Endothelial cell of umbilical vein (primary cell): ENCODE measurements at places on chromosomes 6 and 20. TPM values are rescaled to one million over a fixed set of nuclear protein-coding genes. Genes with fewer than 3 reads are reported as not detected.

Gene MUC22
- not detected in 2 replicates for total RNA-seq

Gene C6orf52
- total RNA-seq = not detected in 2 replicates

Gene PPP1R3D
- 4.9 and 5.2 TPM in 2 replicates for total RNA-seq

Gene CTCFL
- total RNA-seq = not detected in 2 replicates

Gene IPCEF1
- total RNA-seq = 0.51 and 0.99 TPM in 2 replicates

Gene ZNF831
- not detected in 2 replicates for total RNA-seq

Gene VNN1
- not detected in 2 replicates for total RNA-seq

- peak; percentile 84 for DNase-seq
Observed at GRCh38 chr20:10376270-10377075, 57.5 kb downstream of the MKKS start.

- no peak for DNase-seq
Observed at GRCh38 chr6:96016334-96017069, 728 bp downstream of the FUT9 start.

- no peak for DNase-seq
Observed at GRCh38 chr20:47127999-47128398, 228.5 kb downstream of the ZMYND8 start.

- peak; percentile 92 for DNase-seq
Observed at GRCh38 chr6:21022343-21023107, 488.3 kb downstream of the CDKAL1 start.

GRCh38 chr6:6722195-6722594 is 133.7 kb downstream of the LY86 start:
- DNase-seq = no peak

GRCh38 chr6:138115877-138116660 is 8.8 kb upstream of the PERP start:
- DNase-seq = peak; percentile 71

DNA sequence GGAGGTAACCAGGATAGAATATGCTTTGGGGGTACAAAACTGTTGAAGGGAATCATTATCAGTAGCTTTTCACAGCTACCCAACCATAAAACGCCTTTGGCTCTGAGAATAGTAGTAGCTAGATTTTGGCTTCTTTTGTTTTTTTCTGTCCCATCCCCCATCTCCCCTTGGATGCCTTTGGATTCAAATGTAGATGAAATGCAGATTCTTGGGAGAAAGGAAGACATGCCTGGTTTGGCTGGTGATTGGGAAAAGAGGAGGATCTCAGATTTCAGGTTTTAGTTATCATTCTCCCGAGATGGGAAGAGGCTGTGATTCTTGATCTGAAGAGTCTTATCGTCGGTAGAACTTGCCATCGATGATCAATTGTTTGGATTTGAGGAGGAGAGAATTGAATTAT is 3.5 kb upstream of the CDYL start:
- no peak for DNase-seq

DNA sequence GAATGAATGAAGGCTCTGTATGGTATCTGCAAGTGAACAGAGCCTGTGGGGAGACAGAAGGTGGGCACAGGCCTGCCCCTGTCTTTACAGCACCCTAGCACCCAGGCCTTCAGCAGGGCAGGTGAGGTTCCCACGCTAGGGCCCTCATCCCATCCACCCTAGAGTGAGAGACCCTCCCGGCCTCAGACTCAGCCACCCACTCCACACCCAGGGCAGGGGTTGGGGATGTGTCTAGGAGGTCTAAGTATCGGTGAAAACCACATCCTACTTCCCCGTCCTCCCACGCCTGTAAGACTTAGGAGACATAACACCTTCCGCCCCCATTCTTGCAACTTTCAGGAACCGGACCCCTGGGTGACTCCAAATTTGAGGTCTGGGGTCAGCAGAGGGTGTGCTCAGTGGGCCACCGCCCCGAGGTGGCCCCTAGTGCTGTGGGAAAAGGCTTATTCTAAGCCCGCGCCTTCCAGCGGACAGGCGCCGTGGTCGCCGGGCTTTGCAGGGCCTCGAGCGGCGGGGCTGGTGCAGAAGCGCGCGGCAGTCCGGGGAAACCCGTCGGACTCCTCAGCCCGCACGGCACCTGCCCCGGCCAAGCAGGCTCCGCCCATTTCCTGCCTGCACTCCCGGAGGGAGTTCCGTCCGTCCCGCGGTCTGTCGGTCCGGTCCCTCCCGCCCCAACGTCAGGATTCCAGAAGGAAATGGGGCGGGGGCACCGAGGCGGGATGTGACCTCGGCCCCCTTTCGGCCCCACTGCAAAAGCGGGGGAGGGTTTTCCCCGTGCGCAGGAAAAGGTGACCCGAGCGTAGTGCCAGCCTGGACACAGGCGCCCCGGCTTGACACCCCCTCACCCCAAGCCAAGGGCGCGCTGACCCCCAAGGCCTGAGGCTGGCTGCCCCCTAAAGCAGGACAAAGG is 868 bp downstream of the SAMD10 start:
- peak; percentile 30 for DNase-seq

DNA sequence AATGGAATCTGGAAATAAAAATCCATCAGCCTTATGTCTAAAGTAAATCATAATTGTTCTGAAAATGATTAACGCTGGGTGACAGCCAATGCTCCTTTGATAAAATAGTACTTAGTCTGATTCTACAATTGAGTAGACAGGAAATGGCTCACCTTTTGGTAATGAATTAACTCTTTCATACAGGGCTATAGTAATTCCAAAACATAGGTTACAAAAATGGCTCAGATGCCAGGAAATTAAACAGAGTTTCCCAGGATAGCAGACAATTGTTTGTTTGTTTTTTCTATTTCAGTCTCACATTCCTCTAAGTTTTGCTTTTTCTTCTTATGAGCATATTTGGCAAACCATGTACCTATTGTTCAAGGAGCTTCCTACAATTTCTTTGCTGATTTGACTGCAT is 257.2 kb upstream of the EPHA7 start:
- DNase-seq = peak; percentile 37

DNA sequence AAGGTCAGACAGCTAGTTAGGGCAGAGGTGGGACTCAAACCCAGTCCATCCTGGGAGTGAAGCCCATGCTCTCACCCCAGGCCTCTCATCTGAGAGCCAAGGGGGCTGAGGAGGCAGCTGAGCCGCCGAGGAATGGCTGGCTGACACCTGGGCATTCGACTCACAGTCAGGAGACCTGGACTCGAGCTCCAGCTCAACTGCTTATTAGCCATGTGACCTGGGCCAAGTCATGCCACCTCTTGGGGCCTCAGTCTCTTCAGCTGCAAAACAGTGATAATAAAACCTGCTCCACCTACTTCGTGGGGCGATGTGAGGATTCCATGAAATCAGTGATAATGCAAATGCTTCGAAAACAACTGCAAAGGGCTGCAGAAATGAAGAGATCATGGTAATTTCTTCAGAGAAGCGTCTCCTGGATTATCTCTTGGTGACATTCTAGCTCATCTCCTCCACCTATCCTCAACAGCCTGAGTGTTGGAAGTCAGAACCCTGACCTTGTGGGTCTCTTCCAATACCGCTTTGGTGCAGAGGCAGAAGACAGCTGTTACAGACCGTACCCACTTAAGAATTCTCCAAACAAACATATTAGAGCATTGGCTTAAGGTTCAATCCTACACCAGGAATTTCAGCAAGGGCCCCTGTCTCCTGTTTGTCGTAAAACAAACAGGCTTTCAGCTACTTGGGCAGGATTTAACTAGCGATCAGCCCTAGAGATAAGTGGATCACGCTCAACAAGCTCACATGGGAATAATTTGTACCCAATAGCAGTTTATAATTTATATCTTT is 60.0 kb upstream of the PIM1 start:
- no peak for DNase-seq

GRCh38 chr6:100267721-100268123 is 197.0 kb downstream of the SIM1 start:
- DNase-seq = peak; percentile 32

DNA sequence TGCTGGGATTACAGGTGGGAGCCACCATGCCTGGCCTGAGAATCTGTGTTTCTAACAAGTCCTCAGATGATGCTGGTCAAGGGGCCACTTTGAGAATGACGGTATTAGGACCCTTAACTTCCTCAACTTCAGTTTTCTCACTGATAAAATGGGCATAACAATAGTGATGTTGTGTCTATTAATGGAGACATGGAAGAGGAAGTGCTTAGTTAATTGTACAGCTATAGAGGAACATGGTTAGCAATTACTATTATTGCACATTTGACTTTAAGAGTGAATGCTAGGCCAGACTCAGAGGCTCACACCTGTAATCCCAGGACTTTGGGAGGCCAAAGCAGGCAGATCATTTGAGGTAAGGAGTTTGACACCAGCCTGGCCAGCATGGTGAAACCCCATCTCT is 12.7 kb downstream of the DPPA5 start:
- no peak for DNase-seq

GRCh38 chr20:33840160-33840559 is 29.0 kb downstream of the CHMP4B start:
- DNase-seq = no peak

- DNase-seq = no peak
Observed at GRCh38 chr6:48184648-48185047, 73.7 kb upstream of the PTCHD4 start.

DNA sequence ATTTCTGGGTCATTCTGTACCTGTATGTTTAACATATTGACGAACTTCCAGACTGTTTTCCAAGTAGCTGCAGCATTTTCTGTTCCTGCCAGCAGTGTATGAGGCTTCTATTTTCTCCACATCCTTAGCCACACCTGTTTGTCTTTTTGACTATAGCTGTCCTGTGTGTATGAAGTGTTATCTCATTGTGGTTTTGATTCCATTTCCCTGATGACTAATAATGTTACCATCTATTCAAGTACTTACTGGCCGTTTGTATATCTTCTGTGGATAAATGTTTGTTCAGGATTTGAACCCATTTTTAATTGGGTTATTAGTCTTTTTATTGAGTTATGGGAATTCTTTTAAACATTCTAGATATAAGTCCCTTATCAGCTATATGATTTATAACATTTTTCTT is 95.2 kb downstream of the JAG1 start:
- DNase-seq = peak; percentile 55

- peak; percentile 26 for DNase-seq
Observed at GRCh38 chr20:4601630-4602296, 119.9 kb upstream of the PRND start.

DNA sequence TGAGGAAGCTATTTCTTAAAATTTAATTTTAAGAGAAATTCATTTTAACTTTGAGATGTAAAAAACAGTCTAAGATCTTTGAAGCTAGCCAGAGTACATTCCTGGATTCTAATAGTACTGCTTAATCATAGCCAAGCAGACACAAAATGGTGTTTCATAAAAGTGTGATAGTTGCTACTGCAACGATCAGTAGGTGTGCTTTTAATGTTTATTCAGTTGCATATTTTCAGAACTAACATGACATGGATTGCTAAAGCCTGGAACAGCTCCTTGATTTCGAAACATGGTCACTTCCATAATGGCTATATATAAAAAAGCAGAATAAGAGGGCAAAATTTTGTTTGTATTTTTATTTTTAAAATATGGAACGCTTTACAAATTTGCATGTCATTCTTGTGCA is 35.5 kb downstream of the SESN1 start:
- DNase-seq = no peak

DNA sequence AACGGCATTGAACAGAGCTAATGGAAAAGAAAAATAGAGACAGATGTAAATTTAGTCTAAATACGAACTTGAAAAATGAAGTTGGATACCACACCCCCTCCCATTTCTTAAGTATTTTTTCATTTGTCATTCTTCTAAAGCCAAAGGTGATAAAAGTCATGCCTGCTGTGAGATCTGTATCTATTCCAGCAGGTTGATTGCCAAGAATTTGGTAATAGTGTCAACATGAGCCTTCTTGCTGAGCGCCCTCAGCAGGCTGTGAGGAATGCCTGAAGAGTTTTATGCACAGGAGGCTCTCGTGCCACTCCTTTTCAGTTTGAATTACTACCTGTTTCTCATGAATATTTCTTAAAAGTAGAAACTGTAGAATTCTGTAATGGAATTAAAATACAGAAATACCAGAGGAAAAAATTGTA is 165.4 kb downstream of the QKI start:
- peak; percentile 34 for DNase-seq

DNA sequence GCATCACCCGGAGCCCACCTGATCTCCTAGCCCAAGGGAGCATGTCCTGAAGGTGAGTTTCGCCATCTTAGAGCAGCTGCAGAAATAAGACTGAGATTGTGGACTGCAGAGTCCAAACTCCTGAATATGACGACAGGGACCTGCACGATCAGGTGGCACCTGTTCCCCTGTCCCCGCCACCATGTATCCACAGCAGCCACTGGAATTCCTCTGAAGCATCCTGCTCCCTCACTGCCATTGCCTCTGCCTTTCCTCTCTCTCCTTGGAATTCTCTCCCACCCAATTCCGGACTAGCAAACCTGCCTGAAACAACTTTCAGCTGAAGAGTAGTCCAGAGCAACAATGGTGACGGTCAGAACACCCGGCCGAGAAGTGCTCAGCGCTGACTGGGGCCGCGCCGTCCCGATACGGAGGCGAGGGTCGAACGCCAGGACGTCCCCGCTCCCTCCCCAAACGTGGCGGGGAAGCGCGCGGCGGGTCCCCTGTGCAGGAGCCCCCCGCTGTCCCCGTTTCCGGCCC is 694 bp upstream of the FAM120B start:
- no peak for DNase-seq

DNA sequence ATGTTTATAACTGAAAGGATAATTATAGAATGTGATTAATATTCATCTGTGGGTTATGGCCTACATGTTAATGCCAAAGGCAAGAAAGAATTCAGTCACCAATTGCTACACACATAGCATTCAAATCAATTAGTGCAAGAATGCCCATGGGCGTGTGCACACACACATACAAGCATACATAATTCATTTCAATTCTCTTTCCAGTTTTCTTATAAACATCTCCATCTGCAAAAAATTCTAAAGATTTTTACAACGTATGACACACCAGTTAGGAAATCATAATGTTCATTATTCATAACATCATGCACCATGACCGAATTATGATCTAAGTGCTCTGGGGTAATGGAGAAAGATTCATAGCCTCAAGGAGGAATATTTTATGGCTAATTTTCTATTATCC is 111.0 kb upstream of the ADTRP start:
- no peak for DNase-seq

DNA sequence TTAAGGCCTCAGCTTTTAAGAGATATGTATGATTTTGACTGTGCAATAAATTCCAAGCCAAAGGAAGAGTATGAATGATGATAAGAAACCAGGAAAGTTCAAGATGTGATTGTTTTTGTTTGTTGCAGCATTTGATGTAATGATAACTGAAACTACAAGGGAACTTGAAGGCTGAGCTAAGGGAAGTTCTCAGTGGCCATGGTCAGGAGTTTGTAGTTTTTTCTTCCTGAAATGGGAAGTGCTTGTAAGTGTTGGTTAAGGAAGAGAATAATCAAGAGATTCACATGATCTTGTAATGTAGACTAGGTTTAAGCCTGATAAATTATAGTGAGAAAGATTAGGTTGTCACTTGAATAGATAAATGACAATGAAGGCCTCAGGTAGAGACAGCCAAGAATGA is 53.4 kb downstream of the PTCHD4 start:
- no peak for DNase-seq
